Activated CD4-positive, alpha-beta T cell treated with anti-CD3 and anti-CD28 coated beads, Interleukin-2, amount 50 U/mL, for 16 hours (primary cell): ENCODE measurements at places on chromosomes 4 and X.

GRCh38 chrX:101025126-101025525 lies 26.8 kb downstream of the TRMT2B start:
- DNase-seq = no peak

- peak; percentile 27 for DNase-seq
These were observed 11.4 kb upstream of the MCUB start for GRCh38 chr4:109548655-109549054.

- DNase-seq = no peak
These were observed 3.7 kb upstream of the RHOH start for GRCh38 chr4:40193016-40193571.

DNA sequence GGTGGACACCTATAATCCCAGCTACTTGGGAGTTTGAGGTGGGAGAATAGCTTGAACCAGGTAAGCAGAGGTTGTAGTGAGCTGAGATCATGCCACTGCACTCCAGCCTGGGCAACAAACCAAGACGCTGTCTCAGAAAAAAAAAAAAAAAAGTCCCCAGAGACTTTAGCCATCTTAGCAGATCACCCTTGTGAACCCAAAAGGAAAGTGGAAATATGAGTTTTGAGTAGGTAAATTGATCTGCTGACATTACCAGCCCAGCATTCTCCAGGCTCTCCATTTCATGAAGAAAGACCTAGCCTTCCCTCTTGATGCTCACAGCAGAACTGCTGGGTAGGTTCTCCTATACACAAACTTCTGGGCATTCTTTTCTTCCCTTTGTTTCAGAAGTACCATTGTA lies 24.5 kb upstream of the HNRNPD start:
- no peak for DNase-seq

- DNase-seq = no peak
These were observed 1.9 kb downstream of the EFNB1 start for GRCh38 chrX:68830419-68831404.

DNA sequence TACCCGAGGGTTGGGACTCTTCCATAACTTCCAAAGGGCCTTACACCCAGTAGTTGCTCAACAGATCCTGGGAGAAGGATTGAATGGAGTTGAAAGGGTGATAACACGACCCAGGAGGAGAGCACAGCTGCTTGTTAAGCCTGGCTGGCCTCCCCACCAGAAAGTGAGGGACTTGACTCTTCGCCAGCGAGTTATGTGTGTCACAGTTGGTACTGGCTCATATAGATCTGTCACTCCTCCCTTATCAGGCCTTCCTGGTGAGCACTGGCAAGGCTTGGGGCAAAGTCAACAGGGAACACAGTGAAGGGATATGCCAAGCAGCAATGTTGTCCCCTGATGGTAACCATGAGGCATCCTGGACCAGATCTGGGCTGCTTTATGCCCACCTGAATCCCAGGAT lies 35.8 kb downstream of the APLN start:
- no peak for DNase-seq

DNA sequence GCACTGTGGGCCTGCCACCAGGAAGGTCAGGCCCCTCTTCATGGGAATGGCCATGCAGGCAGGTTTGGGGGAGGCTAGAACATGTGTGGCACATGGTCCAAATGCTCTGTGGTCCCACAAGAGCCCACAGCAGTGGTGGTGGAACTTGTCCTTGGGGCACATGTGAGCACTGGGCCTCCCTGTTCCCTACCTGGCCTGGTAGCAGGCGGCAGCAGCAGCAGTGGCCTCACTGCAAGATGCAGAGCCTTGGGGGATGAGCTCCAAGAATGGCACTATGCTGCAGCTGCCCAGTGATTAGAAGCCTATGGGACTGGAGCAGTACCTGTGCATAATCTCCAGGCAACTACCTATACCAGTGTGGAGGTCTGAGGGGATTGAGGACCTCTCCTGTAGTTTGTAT lies 197.0 kb upstream of the DCAF8L1 start:
- DNase-seq = no peak

- DNase-seq = peak; percentile 35
These were observed 8.7 kb downstream of the SMIM10 start for GRCh38 chrX:134999469-134999868.

GRCh38 chrX:53716328-53717088 lies 30.0 kb upstream of the HUWE1 start:
- DNase-seq = peak; percentile 88

DNA sequence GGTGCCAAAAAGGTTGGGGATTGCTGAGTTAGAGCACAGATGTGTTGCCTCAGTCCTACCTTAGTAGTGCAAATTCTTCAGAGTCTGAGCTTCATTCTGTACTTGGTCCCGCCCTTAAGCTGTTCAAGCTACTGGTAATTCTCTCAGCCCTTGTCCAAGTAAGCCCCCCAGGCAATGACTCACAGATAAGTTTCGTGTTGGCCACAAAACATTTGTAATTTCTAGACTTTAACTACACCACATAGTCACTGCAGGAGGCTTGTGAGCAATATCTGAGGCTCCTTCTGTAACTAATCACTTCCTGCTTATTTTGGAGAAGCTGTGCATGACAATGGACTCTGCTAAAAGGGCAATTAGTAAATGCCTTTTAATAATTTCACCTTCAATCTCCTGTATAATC lies 1420.5 kb downstream of the PCDH7 start:
- DNase-seq = peak; percentile 35

DNA sequence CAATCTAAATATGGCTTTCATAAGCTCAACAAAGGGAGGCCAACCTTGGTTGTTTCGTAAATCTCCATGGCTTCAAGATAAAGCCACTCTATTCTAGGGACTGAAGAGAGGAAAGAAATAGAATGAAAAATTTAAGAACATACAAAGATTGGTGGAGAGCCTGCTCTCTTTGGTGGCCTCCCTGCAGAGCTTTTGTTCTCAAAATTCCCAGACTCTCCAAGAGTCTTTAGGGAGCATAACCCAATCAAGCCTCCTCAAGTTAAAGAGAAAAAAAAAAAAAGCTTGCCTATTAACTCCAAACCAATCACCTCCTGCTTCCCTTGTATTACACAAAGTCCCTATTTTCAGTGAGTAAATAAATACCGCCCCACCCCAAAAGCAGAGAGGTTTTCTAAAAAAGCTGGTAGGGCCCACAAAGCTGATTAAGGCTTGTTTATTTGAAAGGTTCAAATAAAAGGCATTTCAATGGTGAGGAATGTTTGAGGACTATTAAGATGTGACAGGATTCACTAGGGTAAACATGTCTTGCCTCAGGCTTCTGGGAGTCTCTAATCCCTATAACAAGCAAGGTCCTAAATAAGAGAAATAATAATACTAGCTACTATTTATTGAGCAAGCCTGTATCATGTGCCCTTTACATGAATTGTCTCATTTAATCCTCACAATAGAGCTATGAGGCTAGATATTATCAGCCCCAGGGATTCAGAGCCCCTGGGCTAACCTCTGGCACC lies 71.6 kb downstream of the GPC3 start:
- DNase-seq = no peak

DNA sequence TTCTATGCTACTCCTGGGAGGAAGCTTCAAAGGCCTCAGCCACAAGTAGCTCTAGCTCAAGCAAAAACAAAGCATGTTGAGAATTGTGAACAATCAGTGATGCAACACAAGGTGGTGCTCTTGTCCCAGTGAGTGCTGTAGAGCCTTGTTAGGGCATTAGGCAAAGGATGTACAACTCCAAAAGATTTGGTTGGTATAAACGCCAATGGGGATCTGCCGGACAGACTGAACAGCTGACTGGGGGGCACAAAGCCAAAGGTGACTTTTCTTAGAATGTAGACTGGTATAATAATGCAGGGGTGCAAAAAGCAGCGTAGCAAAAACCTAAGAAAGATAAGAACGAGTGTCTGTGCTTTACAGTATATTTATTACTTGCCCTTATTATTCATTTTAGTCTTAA lies 62.6 kb upstream of the ALB start:
- peak; percentile 7 for DNase-seq

DNA sequence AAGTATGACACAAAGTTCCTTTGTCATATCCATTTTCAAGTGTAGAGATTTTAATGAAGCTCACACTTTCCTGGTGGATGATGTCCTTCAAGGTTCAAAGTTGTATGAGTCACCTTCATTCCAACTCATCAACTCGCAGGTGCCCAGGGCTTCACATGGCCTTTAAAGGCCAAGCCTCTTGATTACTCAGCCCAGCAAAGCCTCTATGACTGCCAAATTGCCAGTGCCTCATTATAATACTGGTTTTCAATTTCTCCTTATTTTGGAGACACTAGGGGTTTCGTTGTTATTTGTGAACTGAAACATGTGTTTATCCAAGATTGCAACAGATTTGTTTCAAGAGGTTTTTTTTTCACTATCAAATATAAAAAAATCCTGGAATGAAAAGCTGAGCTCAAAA lies 45.9 kb upstream of the PPP3CA start:
- DNase-seq = no peak

- peak; percentile 54 for DNase-seq
These were observed 2.4 kb upstream of the NBDY start for GRCh38 chrX:56726605-56727004.

DNA sequence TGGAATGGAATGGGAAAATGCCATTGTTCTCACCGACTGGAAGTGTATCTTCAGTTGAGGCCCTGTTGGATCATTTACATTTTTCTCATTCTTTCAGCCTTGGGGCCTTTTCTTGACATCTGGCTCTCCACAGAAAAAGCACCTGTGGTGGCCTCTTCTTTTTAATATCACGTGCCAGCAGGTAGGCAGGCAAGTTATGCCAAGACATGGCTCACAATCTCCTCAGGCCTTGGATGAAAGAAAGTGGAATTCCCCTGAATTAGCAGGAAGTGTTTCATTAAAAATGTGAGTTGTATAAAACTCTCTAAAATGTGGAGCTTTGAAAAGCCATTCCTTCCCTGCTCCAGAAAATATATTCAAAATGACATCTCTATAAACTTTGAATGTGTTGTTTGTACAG lies 122.1 kb downstream of the FRAS1 start:
- no peak for DNase-seq

DNA sequence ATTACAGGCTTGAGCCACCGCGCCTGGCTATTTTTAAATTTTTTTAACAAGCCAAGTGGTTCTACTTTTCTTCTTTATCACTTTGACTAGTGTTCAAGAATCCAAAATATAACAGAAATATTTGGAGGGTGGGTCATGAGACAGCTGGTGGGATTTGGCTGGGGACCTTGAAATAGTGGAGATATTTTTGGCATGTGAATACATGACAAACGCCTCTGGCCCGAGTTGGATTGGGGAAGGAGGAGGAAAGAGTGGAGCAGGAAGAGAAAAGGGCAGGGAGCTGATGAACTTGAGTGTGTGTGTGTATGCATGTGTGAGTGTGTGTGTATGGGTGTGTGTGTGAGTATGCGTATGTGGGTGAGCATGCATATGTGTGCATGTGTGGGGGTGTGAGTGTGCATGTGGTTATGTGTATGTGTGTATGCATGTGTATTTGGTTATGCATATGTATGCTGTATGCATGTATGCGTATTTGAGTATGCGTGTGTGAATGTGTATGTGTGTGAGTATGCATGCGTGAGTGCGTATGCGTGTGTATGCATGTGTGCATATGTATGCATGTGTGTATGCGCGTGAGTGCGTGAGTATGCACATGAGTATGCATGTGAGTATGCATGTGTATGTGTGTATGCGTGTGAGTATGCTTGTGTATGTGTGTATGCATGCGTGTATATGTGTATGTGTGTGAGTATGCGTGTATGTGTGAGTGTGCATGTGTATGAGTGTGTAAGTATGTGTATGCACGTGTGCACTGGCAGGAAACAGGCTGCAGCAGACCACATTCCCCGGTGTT lies 49.6 kb downstream of the JADE1 start:
- no peak for DNase-seq

DNA sequence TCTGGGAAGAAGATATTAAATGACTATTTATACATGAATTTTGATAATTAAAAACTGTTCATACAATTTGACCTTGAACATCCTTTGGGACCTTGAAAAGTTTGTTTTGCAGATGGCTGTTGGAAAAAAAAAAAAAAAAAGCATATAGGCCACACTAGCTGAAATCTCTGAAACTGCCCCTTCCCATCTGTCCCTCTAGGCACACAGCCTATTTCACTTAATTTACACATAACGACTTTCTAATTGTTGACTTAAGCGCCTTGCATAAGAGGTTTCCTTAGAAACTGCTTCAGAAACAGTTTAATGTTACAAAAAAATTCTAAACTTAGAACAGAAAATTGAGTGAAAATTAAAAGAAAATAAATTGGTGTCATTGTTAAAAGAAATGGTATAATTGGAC lies 131.0 kb downstream of the COX18 start:
- DNase-seq = no peak

- peak; percentile 43 for DNase-seq
These were observed 28.1 kb upstream of the MAN2B2 start for GRCh38 chr4:6546681-6547447.

DNA sequence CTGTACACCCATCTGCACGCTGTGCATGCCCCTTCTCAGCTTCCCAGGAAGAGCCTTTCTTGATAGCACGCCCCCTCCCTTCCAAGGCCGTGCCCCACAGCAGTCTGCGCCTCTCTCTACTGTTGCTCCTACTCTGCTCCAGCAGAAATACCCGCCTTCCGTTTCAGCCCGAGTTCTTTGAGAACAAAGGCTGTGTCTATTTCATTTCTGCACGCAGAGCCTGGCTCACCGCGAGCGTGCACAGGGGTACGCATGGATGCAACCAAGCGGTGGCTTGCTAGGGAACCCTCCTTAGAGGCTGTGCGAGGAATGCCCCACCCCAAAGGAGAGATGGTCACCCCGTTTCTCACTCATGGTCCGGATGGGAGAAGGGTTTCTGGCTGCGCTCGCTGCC lies 485 bp downstream of the AADAT start:
- DNase-seq = no peak

GRCh38 chrX:129723511-129723910 lies 15.3 kb upstream of the XPNPEP2 start:
- no peak for DNase-seq

DNA sequence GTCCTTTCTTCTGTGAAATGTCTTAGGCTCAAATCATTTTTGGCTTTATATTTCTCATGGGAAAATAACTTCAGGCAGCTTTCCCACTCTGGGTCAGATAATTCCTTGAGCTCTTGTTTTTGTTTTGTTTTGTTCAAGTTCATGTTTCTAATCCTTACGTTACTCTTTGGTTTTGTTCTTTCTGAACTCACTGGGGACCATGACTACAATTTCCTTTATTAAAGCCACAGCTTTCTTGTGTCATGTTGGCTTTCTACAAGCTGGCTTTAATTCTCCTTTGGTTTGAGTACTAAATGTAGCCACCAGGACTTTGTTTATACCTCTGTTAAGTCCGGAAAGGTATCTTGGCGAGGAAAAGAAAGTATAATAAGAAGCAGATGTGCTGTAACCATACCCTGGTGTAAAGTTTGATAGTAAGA lies 30.8 kb upstream of the ANXA3 start:
- no peak for DNase-seq

GRCh38 chr4:186326391-186326790 lies 60.4 kb downstream of the F11 start:
- no peak for DNase-seq

DNA sequence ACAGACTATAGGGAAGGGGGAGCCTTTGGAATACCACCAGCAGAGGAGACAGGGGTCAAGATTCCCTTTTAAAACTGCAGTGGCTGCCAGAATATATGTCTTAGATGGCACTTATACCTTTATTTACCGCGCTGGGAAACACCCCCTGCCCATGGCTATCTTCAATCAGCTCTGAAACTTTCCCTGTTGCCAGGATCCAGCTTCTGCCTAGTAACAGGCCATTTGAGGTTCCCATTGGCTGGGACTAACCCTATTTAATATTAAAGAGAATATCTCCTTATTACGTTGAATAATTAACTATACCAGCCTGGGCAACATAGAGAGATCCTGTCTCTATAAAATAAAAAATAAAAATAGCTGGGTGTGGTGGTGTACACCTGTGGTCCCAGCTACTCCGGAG lies 23.8 kb downstream of the SOWAHB start:
- no peak for DNase-seq

GRCh38 chr4:61406677-61407076 lies 206.6 kb downstream of the ADGRL3 start:
- DNase-seq = no peak

GRCh38 chr4:52959541-52959940 lies 97.4 kb downstream of the RASL11B start:
- DNase-seq = no peak
